Right renal pelvis (tissue), 4 donors: ENCODE measurements at places on chromosomes 4 and X. TPM values are rescaled to one million over a fixed set of nuclear protein-coding genes. Genes with fewer than 3 reads are reported as not detected.

Gene NPFFR2
- 1.5 TPM for polyA plus RNA-seq

Gene SPACA5
- 0.26 TPM for polyA plus RNA-seq

Gene CLDN22
- polyA plus RNA-seq = 0.77 TPM

Gene ARAP2
- polyA plus RNA-seq = 5.1 TPM

DNA sequence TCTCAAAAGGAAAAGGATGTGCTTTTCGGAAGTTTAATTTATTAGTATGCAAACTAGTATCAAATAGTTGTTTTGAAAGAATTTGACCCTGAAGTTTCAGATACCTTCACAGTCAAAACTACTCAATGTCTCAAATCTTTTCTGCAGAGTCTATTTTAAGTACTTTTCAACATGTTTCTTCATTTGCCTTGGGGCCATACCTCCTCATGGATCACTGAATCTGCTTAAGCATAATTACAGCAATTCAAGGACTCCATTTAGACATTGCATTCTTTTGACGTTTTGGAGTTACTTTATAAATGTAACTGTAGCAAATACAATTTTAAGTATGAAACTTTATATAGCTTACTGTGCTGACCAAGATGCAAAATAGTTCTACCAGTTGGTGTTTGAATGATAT is 25.5 kb downstream of the PALLD start:
- no peak for DNase-seq

DNA sequence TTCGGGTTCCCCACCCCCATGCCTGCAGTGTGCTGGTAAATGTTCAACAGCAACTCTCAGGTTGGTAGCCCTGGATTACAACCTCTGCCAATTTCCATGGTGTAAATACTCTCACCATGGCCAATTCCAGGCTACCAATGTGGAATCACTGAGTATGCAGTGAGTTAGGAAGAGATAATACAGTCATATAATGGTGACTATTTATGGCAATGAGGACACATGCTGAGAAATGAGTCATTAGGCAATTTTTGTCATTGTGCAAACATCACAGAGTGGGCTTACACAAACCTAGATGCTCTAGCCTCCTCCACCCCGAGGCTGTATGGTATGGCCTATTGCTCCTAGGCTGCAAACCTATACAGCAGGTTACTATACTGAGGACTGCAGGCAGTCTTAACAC is 4.6 kb upstream of the CLDN24 start:
- DNase-seq = no peak

- no peak for DNase-seq
These were observed 103.4 kb upstream of the HS3ST1 start for GRCh38 chr4:11532138-11532537.

GRCh38 chr4:99649778-99650177 is 7.8 kb downstream of the C4orf54 start:
- no peak for DNase-seq

DNA sequence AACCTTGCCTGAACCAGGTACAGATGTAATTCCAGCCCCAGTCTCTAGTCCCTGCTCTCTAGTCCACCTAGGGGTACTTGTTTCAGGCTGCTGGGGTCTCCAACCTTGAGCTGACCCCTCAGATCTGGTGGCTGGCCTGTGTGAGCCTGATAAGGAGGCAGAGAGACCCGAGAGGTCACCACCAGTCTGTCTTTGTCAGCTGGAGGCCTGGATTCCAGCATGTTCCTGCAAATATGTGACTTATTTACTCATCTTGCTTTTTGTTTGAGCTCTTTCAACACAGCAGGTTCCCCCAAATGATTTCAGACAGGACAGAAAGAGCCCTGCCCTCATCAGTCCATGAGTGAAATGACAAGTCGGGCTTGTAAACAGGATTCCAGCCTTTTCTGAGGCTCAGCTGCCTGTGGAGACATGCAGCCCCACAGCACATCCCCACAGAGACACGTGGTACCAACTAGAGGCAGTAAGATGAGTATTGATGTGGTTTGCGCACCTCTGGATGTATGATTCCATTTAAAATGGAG is 37.5 kb upstream of the STK26 start:
- DNase-seq = no peak

GRCh38 chr4:174739576-174739975 is 89.5 kb downstream of the GLRA3 start:
- no peak for DNase-seq

- DNase-seq = no peak
These were observed 6.0 kb upstream of the PDLIM3 start for GRCh38 chr4:185541251-185541727.

DNA sequence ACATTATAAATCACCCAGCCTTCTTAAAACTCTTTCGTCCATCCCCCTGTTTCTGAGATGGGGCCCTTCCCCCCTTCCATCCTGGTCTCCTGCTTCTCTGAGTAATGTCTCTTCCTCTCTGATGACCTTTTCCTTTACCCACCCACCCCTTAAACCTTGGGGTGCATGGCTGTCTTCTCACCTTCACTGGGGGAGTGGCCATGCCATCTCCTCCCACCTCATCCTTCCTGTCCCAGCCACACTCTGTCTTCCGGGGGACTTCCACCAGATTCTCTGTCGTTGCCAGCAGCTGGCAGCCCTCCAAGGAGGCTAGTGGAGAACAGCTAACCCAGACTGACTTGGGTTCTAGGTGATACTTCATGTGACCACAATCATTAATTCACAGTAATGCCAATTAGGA is 83.2 kb upstream of the SCML1 start:
- DNase-seq = no peak

GRCh38 chr4:38169524-38169923 is 209.3 kb downstream of the PTTG2 start:
- DNase-seq = no peak

DNA sequence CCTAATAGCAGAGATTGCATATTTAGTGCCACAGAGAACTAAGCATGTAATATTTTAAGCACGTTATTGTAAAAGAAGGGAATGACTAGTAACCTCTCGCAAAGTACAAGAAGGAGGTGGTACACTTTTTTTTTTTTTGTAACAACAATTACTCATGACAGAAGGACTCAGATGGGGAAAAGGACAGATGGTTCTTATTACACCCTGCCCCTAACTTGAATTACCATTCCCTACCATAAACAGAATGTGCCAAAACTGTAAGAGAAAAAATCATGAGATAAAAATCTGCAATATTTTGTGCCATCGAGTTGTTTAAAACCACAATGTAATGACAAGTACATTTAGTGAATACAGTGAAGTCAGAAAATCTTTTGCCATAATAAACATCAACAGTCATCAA is 33.0 kb upstream of the RAPGEF2 start:
- DNase-seq = no peak

DNA sequence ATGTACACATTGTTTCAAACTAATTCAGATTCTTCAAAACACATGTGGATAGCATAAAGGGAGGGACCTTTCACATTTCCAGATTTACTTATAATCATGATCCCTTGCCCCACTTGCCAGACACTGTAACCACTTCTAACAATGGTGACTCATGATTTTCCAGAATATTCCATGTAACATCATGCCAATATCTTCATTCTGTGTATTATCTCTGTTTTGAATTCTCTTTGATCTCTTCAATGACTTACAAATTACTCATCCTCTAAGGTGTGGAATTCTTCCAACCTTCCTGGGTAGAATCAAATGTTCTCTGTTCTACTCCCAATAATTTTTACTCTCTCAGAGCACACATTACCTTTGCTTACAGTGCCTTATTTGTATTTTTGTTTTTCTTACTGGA is 517.1 kb downstream of the PCDH7 start:
- no peak for DNase-seq

GRCh38 chrX:73964579-73964978 is 339.4 kb upstream of the ZCCHC13 start:
- DNase-seq = no peak

DNA sequence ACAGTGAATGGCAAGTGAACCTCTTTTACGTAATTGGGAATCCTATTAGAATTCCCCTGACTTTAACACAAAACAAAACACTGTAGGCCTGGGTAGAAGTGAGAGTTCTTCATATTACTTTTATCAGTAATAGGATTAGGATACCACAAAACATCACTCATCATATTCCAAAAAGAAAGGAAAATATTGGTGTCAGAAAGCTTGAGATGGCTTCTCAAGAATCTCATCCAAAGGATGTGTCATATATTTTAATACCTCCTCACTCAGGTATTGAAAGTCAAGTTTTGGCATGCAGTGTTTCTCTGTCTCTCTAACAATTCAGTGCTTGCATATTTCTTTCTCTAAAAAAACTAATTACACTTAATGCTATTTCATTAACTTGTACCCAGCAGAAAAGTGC is 173.2 kb downstream of the PDGFC start:
- no peak for DNase-seq

DNA sequence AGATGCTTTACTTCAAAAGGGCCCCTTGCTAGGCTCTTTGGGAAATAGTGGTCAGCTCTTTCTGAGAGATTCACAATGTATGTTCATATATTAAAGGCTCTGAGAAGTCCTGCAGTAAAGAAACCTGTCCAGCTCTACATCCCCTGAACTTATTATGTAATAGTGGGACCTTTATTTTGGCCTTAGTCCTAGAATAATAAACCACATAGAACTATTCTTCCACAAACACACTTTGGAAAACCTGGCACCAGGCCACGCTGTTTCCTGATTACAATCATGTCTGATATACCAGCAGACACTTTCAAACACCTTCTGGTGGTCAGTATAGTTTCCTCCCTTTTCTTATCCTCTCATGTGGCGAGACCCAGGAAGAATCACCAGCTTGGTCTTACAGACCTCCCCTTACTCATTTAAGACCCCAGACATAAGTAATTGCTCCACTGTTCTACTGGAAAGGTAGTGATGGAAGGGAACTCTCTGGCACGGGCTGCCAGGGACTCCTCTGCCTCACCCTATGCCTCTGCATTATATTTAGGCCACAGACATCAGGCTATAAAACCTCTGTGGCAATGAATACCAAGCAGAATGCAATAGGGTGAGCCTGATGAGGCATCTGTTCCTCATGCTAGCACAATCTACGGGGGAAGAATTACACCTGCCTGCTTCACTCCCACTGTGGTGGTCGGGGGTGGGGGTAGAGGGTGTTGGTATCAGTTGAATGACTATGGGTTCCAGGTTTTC is 5.7 kb upstream of the PPEF1 start:
- no peak for DNase-seq

DNA sequence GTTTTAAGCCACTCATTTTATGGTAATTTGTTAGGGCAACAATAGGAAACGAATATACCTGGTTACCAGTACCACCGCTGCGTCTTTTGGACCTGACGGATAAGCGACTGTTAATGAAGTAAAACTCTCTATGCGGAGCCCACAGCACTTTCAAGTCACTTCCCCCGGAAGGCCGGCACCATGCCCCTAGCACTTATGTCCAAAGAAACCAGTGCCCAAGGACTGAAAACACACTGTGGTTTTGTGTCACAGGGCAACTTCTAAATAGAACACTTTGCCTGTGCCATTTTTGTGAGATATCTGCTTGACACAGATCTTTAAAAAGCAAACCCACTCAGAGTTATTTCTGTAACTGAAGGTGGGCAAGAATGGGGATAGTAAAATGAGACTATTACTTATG is 22.7 kb downstream of the SH3KBP1 start:
- DNase-seq = no peak

- no peak for DNase-seq
These were observed 1.6 kb downstream of the OPRPN start for GRCh38 chr4:70399319-70399718.

DNA sequence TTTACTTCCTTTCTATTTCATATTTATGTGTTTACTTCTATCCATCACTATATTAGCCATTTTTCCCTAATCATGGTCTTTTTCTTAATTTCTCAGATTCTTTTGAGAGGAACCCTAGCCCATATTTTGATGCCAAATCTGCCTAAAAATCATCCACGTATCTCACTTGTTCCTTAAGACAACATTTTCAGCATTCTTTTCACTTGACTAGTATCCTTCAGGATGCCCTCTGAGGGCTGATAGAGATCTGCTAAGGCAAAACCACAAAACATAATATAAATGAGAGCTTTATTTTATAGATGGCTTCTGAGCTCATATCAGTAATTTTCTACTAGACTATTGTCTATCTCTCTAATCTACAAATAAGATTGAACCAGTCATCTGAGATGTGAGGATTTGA is 341.9 kb downstream of the GPM6A start:
- no peak for DNase-seq

DNA sequence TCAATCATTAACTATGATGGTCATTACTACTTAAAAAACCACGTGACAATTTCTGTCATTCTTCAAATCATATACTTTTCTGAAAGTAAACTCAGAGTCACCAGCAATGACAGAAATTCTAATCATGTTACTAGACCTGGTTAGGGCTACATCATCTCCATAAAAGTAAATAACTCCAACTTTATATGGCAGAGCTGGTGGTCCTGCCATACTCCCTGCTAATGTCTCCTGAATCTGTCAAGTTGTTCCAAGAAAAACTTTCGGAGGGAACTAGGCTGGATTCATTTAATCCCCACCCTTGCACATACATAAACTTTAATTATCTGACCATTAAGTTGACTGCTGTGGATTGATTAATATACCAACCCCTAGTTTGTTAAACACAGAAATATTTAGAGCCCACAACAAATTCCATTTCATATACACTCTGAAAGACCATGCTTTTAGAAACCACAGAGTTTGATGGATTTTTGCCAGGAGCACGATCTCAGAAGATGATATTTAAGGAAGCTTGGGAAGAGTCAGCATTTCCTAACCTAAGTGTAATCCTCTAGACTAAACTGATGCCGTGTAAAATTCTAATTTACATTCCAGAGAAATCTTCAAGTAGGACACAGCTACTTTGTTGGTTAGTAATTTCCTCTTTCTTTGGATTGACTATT is 577.0 kb downstream of the FAT4 start:
- no peak for DNase-seq

DNA sequence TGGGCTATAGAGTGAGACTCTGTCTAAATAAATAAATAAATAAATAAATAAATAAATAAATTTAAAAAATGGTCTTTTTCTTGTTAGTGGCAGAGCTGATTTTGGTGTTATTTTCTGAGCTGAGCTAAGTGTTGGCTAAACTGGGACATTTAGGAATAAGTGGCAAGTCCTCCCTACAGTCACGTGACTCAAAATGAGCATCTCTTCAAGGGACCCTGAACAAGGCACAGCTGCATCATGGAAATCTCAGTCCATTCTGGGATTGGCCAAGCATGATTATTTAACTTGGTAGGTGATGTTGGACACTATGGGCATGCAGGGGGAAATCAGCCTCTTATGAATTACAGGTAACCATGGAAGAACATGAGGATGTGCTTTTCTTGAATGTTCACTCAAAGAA is 42.0 kb downstream of the HAND2 start:
- DNase-seq = no peak

GRCh38 chr4:73664470-73664869 is 44.2 kb upstream of the RASSF6 start:
- DNase-seq = no peak

- peak; percentile 21 for DNase-seq
These were observed 57.8 kb upstream of the XAGE1B start for GRCh38 chrX:52574416-52575275.

GRCh38 chr4:9969526-9970398 is 51.5 kb downstream of the SLC2A9 start:
- no peak for DNase-seq

DNA sequence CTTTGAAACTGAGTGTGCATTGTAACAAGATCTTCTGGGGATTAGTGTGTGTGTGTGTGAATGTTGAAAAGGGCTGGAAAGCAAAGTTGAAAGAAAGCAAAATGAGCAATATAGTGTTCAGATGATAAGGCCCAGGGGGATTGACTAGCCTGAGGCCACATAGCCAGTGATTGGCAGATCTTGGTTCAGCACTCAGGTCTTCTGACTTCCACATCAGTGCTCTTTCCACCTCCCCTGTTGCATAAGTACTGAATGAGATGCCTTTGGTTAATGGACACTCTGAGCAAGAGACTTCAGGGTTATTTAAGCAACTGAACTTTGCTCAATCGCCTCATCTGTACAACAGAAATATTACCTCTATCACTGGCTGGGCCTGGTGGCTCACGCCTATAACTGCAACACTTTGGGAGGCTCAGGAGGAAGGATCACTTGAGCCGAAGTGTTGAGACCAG is 120.4 kb downstream of the TMEM164 start:
- DNase-seq = no peak
